Esophagus squamous epithelium (tissue), 5 donors: ENCODE measurements at places on chromosomes 2 and 18.

GRCh38 chr18:77038182-77038858 lies 94.3 kb downstream of the MBP start:
- DNase-seq, result no peak

GRCh38 chr2:220961143-220961860 lies 610.8 kb downstream of the EPHA4 start:
- DNase-seq, result no peak

- no peak for DNase-seq
Observed at GRCh38 chr2:224309176-224309575, 92.7 kb downstream of the FAM124B start.

GRCh38 chr18:24629921-24630320 lies 169.5 kb downstream of the HRH4 start:
- DNase-seq, result no peak

- DNase-seq, result no peak
Observed at GRCh38 chr2:134594399-134594798, 124.4 kb downstream of the TMEM163 start.

GRCh38 chr2:212147921-212148513 lies 390.6 kb downstream of the ERBB4 start:
- DNase-seq, result no peak

GRCh38 chr2:28445448-28446258 lies 50.2 kb upstream of the PLB1 start:
- DNase-seq, result no peak

DNA sequence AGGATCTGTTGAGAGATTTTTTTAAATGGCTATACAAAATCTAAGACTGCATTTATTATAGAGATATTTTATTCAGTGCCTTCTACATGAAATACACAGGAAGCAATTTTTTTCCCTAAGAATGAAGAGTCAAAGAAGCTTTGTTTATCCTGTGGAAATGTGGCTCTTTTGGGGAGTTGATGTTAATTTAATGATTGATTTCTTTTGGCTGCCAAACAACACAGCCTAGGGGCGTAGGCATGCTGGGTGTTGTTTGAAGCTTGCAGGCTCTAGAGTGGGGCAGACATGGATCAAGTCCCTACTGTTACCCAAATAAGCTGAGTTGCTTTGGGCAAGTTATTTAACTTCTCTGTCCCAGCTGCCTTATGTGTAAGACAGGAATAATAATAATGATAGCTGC lies 21.1 kb upstream of the PLEK start:
- DNase-seq, result no peak

DNA sequence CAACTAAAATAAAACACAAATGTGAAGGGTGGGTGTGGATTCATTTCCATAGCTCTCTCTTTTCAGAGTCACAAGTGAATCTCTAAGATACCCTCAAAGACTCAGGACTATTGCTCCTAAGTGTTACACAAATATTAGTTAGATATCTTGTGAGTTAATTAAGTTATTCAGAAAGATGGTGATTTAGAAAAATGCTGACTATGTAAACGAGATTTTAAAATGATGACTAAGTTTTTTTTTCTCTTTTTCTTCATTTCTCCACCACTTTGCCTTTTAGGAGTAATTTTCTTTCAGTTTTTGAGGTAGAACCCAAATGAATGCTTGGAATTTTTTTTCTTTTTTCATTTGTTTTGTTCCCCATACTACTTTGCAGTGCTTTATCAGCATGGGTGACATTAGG lies 479.7 kb downstream of the SPAG16 start:
- no peak for DNase-seq

- DNase-seq, result no peak
Observed at GRCh38 chr18:48371854-48372602, 37.2 kb downstream of the ZBTB7C start.

DNA sequence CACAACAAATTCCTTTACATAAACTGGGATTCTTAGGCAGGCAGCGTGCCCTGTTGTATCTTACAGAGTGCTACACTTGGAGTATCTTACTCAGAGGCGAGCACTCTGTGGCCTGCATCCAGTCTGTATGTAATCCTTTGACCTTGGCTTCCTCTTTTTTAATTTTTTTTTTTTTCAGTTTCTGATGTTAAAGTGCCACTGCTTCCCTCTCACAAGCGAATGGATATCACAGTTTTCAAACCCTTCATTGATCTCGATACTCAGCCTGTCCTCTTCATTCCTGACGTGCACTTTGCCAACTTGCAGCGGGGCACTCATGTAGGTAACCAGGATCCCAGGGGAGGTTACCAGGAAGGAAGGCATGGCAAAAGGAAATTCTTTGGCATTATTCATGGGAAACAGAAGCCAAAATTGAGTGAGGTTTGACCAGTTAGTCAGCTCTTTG lies 40.4 kb downstream of the GRHL1 start:
- no peak for DNase-seq

DNA sequence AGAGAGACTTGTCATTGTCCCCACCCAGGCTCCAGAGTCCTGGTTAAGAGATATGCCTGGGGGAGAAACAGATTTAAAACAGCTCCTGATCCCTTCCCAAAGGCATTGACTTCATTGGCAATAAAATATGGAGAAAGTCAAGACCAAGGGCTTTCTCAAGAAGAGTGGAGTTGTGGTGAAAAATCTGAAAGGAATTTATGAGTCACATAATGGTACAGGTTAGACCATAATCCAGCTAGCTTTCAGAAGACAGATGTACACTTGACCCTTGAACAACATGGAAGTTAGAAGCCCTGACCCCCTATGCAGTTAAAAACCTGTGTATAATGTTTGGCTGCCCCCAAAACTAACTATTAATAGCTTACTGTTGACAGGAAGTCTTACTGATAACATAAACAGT lies 599.1 kb upstream of the SOX11 start:
- DNase-seq, result no peak

DNA sequence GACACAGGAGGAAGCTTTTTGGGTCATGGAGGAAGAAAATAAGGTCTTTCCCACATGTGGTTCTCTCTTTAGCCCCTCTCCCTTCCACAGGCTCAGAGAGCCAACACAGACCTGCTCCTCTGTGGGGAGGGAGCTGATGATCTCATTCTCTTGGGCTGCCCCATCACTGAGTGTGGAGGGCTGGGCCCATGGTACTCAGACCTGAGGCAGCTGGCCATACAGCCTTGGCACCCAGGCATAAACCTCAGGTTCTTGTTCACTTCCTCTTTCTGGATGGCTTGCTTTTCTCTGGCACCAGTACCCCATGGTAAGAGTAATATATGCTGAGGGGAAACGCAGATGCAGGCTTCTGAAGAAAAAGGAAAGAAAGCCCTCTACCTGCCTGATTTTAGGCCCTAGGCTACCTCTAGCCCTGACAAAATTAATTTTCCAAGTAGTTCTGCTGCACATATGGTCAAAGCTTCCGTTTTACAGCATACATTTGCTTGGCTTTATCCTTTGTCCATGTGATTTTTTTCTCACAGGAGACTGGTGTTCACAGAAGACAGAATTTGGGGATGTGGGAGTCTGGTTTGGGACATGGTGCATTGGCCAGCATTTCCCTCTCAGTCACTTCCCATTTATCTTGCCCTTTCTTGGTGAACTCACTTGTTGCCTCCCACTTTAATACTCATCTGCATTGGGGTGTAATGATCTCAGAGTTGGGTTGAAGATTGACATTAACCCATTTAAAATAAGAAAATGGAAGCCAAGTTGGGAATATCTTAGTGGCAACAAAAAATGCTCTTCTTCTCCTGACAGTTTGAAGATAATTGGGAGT lies 11.1 kb downstream of the DHRS9 start:
- no peak for DNase-seq

- DNase-seq, result no peak
Observed at GRCh38 chr2:60979231-60979630, 38.3 kb upstream of the PEX13 start.

DNA sequence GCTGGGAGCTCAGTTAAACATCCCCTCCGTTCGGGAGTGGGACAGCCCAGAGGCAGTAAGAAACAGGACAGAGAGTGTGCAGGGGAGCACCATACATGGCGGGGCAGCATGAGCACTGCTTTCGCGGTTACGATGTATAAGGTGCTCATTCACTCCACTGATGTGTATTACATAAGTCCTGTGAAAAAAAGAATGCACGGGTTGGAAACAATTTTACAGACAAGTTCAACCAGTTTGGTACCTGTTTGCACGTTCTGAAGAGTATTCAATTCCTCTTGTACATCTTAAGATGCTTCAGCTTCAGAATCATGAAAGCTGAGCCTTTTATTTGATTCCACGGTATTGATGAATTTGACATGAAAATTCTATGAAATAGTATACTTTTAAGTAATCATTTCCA lies 97.8 kb upstream of the NETO1 start:
- DNase-seq, result no peak

GRCh38 chr2:85215448-85216401 lies 82.5 kb downstream of the TCF7L1 start:
- DNase-seq, result no peak

- DNase-seq, result no peak
Observed at GRCh38 chr2:153074207-153074606, 355.8 kb downstream of the ARL6IP6 start.

GRCh38 chr2:153532140-153532539 lies 53.6 kb upstream of the RPRM start:
- no peak for DNase-seq

- no peak for DNase-seq
Observed at GRCh38 chr2:63658176-63658968, 69.6 kb downstream of the MDH1 start.

GRCh38 chr2:109609352-109610024 lies 4.3 kb downstream of the SEPTIN10 start:
- DNase-seq, result no peak

DNA sequence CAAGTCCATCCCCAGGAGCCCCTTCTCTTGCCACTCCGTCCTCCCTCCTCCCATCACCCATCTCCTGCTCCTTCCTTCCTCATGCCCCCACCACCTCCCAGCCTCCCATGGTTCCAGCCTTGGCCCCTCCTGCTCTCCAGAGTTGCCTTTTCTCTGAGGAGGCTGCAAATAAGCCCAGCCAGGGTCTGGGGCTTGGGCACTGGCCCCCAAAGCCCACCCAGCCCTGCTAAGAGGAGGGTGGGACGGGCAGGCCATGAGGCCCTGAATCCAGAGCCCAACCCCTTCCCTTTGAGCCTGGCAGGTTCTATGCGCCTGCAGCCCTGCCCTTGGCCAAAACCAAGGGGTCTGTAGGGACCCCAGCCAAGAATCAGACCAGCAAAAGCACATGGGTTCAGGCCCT lies 71.6 kb downstream of the STPG4 start:
- no peak for DNase-seq

DNA sequence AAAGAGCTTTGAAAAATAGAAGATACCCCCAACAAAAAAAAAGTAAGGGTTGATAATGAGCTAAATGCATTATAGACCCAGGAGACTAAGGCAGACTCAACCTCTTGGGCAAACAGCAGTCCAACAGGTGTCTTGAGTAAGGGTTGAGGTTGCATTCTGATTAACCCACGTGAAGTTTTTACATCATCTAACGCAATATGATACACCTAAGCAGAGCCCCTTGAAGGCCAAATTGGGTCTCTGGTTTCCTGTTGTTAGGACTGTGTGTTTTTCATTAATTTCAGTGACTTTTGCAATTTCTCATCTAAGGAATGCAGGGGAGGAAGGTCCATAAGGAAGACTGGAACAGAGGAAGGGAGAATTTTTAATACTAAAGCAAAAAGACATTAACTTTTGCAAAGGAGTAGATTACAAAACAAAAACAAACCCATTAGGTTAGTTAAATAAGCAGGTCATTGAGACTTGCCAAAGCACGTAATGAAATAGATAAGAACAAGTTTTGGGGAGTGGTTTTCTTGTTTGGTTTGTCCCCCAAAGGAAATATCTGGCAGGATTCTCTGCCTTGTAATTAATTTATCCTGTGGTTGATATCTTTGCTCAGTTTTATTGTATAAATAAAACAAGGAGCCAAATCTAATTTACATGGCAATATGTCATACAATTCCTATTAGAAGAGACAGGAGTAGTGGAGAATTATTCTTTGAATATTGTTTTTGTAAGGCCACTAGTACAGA lies 244.3 kb downstream of the ETAA1 start:
- DNase-seq, result no peak

DNA sequence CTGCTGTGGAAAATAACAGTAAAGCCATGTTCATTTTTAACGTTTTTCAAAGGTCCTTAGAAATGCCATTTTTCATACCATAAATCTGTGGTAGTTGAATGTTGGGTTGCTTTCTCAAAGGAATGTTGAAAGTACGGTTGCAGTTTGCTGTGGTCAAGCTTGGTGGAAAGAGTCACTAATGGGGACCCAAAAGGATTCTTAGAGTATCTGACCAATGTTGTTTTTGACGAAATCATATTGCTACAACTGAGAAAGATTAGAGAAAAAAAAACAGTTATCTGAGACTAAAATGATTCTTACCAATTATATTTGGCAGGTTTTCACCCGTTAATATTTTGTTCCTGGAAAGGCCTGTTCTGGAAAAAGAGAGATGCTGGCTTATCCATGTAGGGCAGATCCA lies 439.5 kb upstream of the ETAA1 start:
- DNase-seq, result no peak
